Large intestine (tissue), 12 donors: ENCODE measurements at places on chromosomes 2 and 18.
A peak's percentile ranks its signal among the peaks of the same experiment; 100 is the strongest.

DNA sequence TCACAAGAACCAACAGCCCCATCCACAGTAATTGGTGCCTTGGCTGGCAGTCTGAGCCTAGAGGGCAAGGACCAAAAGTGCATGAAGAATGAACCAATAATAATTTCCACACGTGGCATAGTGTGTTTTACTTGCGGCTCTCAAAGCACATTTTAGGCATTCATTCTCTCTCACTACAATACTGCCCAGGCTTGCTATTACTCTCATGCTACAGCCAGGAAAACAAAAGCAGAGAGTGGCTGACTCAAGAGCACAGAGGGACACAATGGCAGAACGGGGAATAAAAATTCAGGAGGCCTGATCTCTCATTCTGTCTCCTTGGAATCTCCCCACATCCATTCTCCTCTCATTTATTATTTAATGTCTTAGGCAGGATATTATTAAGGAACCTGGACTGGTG is 57.0 kb upstream of the NOL4 start:
- no peak for DNase-seq

DNA sequence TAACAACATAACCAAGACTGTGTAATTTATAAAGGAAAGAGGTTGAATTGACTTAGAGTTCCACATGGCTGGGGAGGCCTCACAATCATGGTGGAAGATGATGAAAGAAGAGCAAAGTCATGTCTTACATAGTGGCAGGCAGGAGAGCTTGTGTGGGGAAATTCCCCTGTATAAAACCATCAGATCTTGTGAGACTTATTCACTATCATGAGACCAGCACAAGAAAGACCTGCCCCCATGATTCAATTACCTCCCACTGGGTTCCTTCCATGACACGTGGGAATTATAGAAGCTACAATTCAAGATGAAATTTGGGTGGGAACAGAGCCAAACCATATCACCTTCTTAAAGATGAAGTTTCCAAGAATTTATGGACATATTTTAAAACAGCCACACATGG is 2.5 kb upstream of the IL36RN start:
- peak; percentile 61 for DNase-seq

GRCh38 chr2:135773319-135773718 is 31.7 kb downstream of the UBXN4 start:
- no peak for DNase-seq

DNA sequence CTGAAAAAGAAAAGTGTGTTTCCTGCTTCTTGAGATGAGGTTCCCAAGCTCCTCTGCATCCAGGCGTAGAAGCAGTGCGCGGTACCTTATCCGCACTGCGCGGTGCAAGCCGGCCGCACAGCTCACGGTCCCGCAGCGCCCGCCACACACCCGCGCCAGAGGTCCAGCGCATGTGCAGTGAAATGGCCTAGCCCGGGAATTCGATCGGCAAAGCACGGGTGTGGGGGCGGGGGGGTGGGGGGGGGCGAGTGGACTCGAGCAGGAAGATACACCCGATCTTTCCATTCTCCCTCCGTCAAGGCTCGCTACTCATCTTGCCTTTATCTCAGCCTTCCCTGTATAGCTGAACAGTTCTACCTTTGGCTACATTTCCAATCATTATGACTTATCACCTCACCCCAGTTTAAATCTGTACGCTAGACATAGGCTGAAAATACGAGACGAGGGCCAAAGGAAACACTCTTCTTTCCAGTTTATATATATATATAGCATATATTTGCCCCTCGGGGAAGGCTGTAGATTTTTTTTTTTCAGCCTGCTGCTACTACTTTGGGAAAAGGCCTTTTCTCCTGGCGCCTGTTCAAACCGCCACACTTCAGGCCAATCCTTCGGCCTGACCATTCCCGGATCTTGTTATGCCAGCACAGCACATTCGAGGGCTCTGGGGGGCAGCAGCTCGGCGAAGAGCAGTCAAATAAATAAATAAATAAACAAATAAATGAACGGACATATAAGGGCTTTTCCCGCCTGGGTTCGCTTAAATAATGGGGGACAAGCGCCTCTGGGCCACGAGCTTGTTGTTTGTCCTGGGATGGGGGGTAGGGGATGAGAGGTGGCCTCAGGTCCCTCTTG is 10.4 kb downstream of the HOXD8 start:
- no peak for DNase-seq

DNA sequence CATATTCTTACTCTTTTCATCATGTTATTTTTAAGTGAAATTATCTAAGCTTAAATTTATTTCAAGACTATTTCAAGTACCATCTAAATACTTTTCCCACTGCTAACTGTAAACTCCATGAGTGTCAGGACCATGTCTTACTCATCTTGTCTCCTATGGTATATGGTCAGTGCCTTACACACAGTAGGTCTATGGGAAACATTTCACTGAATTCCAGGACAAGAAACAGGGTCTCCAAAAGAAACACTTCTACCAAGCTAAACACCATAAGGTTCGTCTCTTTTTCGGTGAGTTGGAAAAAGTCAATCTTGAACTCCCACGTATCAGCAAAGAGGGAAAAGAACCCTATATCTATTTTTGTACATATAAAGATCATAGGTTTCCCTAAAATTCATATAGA is 6.5 kb downstream of the SUCLG1 start:
- DNase-seq: no peak

DNA sequence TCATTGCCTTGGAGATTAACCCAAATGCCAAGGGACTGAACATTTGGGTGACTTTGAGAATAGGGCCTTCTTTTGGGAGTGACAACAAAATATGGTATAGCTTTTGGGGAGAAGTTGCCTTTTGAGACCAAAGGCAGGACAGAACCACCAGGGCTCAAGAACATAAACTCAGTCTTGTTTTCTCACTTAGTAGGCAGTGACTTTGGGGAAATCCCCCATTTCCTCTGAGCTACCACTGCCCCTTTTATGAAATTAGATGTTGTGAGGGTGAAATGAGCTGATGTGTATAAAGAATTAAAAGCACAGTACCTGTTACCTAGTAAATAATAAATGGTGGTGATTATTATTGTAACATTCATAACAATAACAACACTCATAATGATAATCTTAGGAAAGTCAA is 36.5 kb downstream of the GPD2 start:
- DNase-seq: no peak

GRCh38 chr2:149483004-149483605 is 104.5 kb downstream of the MMADHC start:
- DNase-seq: no peak

GRCh38 chr2:86623043-86623493 is 597 bp downstream of the RNF103 start:
- DNase-seq: peak; percentile 20

DNA sequence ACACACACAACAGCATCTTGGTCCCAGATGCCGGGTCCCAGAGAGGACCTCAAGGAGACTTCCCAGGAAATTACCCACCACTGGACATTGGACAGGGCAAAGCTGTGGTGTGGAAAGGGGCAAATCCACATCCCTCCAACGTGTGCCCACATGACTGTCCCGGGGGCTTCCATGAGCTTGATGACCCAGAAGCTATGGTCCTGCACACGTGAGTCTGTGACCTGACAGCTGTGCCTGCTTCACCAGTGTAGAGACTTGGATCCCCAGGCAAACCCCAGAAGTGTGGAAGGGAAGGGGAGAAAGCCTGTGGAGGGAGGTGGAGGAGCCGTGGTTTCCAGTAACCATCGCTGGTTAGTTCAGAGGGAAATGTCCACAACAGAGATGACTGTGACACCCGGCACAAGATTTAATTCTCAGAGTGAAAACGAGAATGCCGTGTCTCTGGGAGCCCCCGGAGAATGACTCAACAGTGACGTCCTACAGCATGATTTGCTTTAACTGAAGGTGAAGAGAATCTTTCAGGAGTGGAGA is 19.1 kb upstream of the GPR55 start:
- no peak for DNase-seq
